ENCODE measurements at places on chromosomes 11 and 22.

GRCh38 chr11:132095230-132096131 lies 725.1 kb downstream of the NTM start:
- no peak for DNase-seq

DNA sequence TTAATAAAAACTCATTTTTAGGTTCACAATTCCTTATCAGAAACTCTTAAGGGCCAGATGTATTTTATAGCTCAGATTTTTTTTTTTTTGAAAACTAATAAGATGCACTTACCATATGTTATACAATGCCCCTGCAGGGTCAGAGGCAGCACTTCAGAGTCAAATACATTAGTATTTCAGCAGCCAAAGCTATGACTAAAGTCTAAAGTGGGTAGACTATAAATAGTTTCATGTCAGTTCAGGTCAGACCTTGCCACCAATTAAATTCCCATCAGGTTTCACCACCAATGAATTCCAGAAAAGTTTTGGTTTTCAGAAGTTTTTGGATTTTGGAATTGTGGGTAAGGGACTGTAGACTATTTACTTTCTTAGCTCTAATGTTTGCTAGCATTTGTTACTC lies 75.9 kb downstream of the FAM83F start:
- no peak for DNase-seq

DNA sequence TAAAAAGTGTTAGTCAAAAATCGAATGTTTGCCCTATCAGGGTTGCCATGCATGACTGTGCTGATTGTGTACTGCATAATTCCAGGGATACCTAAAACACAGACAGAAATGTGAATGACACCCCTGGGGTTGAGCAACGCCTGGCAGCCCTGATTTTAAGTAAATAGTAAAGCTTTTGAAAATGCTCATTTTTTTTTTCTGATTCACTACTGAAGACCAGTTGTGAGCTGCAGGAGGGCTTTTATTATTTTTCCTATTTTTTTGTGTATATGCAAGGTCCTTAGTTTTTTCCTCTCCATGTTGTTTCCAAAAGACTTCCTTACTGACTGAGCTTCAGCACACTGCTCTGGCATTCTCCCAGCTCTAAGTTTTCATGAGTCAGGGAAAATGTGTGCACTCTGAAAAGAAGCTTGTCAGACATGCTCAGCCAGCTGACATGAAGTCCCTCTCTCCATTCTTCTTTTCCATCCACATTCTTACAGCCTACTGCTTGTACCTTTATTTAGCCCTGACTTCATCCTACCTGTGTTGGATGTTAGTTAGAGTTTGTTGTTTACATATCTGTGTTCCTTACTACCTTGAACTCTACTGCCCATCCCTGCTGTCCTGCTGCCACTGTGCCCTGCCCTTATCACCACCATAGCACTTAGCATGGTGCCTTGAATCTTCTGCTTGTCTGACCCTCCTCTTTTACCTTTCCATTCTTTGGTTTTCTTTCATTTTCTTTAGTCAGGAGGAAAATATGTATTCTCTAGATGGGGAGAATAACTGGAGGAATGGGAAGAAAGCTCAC lies 79.5 kb downstream of the HORMAD2 start:
- DNase-seq: no peak

GRCh38 chr11:70226183-70226582 lies 23.1 kb downstream of the FADD start:
- no peak for DNase-seq

DNA sequence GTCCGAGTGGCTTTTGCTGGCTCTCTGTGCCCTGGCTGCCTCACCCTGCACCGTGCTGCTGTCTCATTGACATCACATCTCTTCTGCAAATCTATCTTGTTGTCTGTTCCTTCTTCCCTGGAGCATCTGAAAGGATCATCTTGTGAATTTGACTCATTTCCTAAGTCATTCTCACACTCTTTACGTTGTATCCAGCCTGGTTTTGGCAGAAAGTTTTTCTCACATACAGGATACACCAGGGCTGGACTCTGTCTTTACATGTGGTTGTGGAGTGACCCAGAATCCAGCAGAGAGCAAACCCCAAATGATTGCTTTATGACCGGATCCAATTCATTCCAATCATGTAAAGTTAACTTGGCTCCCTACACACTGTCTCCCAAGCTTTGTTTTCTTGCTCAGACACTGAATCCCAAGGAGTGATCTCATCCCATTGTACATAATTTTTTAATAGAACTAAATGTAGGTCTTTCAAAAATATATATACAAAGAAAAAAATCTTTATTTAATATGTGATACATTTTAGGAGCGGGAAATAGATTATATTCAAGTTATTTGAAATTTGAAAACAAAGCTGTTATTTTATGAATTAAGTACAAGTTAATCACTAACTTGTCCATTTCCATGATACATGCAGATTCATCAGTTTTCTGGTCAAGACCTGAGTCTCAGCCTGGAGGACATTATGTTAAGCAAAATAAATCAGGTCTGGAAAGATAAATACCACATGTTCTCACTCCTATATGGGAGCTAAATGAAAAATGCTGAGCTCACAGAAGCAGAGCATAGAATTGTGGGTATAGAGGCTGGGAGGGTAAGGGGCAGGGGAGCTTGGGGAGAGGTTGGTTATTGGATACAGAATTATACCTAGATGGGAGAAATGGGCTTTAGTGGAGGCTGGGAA lies 2.9 kb upstream of the RFPL1 start:
- no peak for DNase-seq

DNA sequence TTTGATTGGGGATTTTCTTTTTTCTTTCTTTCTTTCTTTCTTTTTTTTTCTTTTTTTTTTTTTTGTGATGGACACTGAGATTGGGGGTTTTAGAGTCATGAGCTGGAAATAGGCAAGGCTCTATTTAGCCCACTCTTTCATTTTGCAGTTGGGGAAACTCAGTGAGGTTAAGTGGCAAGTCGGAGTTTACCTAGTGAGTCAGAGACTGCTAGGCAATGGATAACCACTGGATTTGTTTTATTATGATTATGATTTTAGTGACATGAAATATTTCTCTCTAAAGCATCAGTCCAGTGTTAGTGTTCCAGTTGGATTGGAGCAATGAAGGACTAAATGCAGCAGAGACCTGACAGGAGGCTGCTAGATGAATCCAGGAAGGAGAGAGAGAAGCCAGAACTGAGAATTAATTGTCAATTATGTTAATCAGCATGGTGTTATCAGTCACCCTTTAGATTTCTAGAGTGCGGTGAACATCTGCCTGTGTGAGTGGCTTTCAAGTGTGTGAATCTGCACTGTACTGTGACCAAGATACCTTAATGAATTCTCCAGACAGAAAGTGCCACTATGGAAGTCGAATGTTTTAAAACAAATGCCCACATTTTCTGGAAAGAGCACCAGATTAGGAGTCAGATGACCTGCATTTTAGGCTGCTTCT lies 10.9 kb downstream of the BMAL1 start:
- no peak for DNase-seq

DNA sequence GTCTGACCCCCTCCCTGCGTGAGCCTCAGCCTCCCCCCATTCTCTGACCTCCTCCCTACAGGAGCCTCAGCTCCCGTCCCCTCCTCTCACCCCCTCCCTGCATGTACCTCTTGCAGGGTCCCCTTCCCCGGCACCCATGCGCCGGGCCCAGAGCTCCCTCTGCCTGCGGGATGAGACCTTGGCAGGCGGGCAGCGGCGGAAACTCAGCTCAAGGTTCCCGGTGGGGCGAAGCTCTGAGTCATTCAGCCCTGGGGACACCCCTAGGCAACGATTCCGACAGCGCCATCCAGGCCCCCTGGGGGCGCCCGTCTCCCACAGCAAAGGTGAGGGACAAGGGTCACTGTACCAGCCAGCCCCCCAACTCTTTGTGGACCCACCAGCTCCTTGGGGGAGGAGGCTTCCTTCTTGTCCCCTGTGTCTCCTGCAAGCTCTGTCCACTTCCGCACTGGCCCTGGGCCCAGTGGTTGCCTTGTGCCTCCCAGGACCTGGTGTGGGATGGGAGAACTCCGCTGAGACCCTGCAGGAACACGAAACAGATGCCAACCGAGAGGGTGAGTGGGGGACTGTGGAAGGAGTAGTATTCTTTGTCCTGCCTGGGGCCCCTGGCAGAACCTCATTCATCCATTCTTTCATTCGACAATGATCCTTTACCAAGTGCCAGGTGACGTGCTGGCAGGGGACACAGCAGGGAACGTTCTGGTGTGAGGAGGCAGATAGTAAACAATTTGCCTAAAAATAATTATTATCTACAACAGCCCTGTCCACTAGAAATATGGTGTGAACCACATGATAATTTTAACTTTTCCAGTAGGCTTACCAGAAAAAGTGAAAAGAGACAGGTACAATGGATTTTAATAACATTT lies 3.7 kb upstream of the RPS6KA4 start:
- peak; percentile 51 for DNase-seq

All from NCI-H2029 (cell line).